ENCODE measurements at places on chromosomes 7 and 10.

GRCh38 chr10:121216721-121217181 is 365.6 kb downstream of the WDR11 start:
- no peak for DNase-seq

DNA sequence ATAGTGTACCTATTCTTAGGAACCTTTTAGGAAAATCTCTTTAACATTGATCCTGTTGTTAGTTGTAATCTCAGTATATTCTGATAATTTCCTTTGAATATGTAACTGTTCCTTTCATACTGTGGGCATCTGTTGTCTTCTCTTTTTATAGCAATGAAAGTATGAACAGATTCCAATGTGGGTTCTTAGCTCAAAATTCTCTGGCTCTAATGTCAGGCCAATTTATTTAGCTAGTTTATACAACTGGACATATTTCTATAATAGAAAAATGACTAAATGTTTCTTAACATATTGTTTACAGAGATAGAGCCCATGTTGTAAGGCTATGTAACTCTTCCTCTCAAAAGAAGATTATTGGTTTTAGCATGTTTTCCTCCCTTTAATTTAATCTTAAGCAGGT is 363.2 kb downstream of the AUTS2 start:
- no peak for DNase-seq

DNA sequence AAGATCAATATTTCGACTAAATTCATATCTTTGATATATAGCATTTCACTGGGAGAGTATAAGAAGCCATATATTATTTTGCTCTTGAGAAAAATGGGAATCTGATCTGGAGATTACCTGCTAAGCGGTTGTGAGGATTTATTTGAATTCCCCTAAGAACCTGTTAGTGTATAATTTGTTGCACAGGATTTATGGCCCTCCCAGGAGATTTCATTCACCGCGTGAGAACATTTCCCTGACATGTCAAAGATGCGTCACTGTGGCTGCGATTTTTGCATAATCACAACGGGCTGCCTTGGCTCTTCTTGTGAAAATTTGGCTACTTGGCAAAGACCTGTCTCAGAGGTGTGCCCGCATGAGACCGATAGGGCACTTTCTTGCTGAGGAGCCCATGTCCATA is 184.7 kb upstream of the PFKP start:
- DNase-seq, result no peak

GRCh38 chr10:132209978-132210530 is 23.3 kb downstream of the DPYSL4 start:
- no peak for DNase-seq

- DNase-seq, result peak; percentile 21
Measured at GRCh38 chr10:77801474-77802161, 124.9 kb downstream of the DLG5 start.

DNA sequence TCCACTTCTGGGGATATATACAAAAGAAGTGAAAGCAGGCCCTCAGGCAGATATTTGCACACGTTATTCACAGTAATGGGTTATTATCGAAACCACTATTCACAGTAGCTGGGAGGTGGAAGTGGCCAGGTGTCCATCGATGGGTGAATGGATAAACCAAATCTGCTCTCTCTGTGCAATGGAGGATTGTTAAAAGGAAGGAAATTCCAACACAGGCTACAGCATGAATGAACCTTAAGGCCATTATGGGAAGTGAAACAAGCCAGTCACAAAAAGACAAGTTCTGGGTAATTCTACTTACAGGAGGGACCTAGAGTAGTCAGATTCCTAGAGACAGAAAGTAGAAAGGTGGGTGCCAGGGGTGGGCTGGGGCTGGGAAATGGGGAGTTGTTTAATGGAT is 48.5 kb upstream of the BHLHA15 start:
- no peak for DNase-seq

DNA sequence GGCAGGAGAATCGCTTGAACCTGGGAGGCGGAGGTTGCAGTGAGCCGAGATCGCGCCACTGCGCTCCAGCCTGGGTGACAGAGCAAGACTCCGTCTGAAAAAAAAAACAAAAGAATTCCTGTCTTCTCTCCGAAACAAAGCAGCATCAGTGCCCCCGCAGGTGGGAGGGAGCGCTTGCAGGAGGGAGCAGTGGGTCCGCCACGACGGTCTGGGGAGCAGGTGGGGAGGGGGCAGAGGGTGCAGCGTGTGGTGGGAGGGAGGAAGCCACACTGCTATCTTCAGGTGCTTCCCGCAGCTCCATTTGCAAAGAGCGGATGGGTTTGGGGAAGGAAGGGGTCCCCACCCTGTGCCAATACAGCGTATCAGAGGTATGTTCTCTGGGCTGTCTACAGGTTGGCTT is 31.7 kb downstream of the LIMK1 start:
- no peak for DNase-seq

DNA sequence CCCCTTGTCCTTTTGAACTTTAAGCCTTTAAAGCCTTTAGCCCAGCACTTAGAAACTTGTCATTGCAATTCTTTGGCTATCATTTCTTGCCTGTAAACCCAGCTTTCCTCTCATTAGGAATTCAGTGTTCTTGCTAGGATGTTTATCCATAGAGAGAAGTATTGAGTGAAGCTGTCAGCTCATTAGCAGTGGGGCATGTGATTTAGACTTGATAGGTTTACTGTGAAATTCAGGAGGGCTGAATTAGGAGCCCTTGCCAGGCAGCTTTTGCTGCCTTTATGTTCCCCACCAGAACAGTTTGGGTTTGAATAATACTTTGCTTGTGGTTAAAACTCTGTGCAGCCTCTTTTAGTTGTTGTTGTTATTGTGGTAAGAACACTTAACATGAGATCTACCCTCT is 39.5 kb downstream of the LHFPL3 start:
- DNase-seq, result no peak

Measured in stimulated activated CD8-positive, alpha-beta memory T cell treated with anti-CD3 and anti-CD28 coated beads, Interleukin-7, amount 100 ng/mL, for 4 hours (primary cell).